ENCODE measurements at places on chromosomes 5 and 9.

GRCh38 chr5:7363067-7363677, 32.8 kb upstream of the ADCY2 start:
- DNase-seq = no peak

- no peak for DNase-seq
Observed at GRCh38 chr9:133457233-133457632, 2.5 kb upstream of the CACFD1 start.

DNA sequence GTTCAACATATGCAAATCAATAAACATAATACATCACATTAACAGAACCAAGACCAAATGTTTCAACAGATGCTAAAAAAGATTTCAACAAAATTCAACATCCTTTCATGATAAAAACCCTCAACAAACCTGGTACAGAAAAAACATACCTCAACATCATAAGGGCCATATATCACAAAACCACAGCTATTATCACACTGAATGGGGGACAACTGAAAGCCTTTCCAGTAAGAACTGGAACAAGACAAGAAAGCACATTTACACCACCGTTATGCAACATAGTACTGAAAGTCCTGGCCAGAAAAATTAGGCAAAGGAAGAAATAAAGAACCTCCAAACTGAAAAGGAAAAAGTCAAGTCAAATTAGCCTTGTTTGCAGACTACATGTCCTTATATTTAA, 93.6 kb downstream of the DTWD2 start:
- no peak for DNase-seq

GRCh38 chr9:15253786-15254185, 53.2 kb downstream of the TTC39B start:
- DNase-seq = no peak

GRCh38 chr5:128749136-128749898, 211.3 kb upstream of the FBN2 start:
- DNase-seq = no peak

DNA sequence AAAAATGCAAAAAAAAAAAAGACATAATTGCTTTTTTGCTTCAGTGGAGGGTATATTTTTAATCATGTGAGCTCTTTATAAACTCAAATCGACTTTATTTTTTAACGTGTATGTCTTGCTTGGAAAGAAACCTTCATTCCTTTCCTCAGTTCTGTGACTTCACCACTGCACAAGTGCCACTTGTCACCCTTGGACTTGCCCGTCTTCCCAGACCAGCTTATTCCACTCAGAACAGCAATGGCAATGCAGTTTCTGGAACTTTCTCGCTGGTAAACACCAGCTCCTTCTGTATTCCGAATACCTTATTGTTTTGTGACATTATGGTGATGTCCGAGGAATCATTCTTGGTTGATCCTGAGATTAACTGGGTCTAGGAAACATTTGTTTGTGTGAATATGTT, 440.5 kb upstream of the ADAMTS16 start:
- no peak for DNase-seq

Data from HuH-7 (cell line).